SJSA1 (cell line): ENCODE measurements at places on chromosomes 5 and 9. TPM values are rescaled to one million over a fixed set of nuclear protein-coding genes. Genes with fewer than 3 reads are reported as not detected.

The C9 gene
- total RNA-seq: 0.37 TPM in 1 of 2 replicates, not detected in the other

The CCDC69 gene
- 0.03 and 0.39 TPM in 2 replicates for total RNA-seq

The IPO11 gene
- 18.2 and 32.0 TPM in 2 replicates for total RNA-seq

The TLR4 gene
- total RNA-seq: 19.5 and 27.3 TPM in 2 replicates

The TCF7 gene
- total RNA-seq: 17.8 and 33.5 TPM in 2 replicates

The CDH9 gene
- not detected in 2 replicates for total RNA-seq

The MAMDC2 gene
- total RNA-seq: not detected in 2 replicates

The IFNA17 gene
- not detected in 2 replicates for total RNA-seq

The NOXA1 gene
- total RNA-seq: not detected in 2 replicates

The COL27A1 gene
- 4.2 and 4.7 TPM in 2 replicates for total RNA-seq

The SLC6A7 gene
- not detected in 2 replicates for total RNA-seq

The PCDHGB3 gene
- 1.1 TPM in 1 of 2 replicates, not detected in the other for total RNA-seq

The FBXO10 gene
- total RNA-seq: 3.6 and 5.1 TPM in 2 replicates

The CCDC112 gene
- total RNA-seq: 11.1 and 29.8 TPM in 2 replicates

The OR5C1 gene
- total RNA-seq: not detected in 2 replicates

- DNase-seq: no peak
Observed at GRCh38 chr5:77397686-77398292, 94.3 kb downstream of the WDR41 start.

- DNase-seq: no peak
Observed at GRCh38 chr5:83145882-83146331, 68.6 kb downstream of the XRCC4 start.

- no peak for DNase-seq
Observed at GRCh38 chr5:148788636-148789035, 37.8 kb upstream of the ADRB2 start.

DNA sequence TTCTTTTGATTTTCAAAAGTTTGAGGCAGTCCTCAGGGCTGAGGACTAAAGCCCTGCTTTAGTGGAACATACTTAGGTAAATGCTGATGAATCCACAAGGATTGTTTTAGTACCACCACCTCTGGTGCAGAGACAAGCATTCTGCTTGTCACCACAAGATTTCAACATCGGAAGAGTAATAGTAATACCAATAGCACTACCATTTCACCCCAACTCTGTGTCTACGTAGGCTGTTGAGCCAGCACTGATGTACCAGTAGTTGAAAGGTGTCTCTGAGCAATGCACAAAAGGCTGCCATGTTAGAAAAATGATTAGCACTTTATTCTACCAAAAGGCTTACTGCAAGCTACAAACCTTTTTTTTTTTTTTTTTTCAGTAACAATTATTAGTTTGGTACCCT is 213.2 kb upstream of the SLC24A2 start:
- no peak for DNase-seq

GRCh38 chr5:44707721-44708120 is 101.0 kb upstream of the MRPS30 start:
- no peak for DNase-seq

DNA sequence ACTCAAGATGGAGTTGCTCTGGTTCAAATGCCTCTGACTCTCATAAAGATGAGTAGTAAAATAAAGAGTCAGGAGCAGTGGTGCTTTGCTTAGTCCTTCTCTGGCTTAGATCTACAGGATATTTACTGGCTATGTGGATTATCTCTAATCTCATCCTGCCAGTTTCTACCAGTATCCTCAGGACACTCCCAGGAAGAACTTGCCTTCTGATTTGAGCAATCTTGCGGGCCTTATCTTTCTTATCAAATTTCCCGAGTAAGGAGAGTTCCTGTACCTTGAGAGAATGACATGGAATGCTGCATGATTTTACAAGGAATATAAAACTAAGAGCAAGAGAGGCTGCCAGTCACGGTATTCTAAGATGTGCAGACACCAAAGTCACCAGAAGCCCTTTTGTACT is 364.0 kb downstream of the ARHGEF28 start:
- no peak for DNase-seq

GRCh38 chr5:40904994-40905306 is 4.3 kb upstream of the C7 start:
- DNase-seq: no peak

DNA sequence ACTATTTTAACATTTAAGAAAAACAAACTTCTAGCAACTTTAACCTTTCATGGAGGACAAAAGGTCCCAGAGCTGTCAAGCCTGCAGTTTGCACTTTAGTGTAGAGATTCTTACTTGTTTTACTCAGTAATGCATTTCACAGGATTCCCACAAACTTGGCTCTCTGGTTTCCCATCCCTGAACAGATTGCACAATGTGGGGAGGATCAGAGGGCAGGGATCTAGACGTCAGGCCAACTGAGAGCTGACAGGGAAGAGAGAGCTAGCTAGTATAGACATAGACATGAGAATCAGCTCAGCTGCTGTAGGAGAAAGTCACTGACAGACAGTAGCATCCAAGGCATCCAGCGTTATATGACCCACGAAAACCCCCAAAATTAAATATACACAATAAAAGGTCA is 20.9 kb upstream of the BNIP1 start:
- no peak for DNase-seq

- no peak for DNase-seq
Observed at GRCh38 chr5:121271546-121271945, 580.1 kb upstream of the FTMT start.

- DNase-seq: no peak
Observed at GRCh38 chr5:83590966-83591365, 119.4 kb downstream of the VCAN start.

GRCh38 chr5:61801174-61801573 is 469.1 kb downstream of the ZSWIM6 start:
- no peak for DNase-seq

GRCh38 chr5:102762095-102762534 is 7.0 kb downstream of the PAM start:
- DNase-seq: peak; percentile 62

DNA sequence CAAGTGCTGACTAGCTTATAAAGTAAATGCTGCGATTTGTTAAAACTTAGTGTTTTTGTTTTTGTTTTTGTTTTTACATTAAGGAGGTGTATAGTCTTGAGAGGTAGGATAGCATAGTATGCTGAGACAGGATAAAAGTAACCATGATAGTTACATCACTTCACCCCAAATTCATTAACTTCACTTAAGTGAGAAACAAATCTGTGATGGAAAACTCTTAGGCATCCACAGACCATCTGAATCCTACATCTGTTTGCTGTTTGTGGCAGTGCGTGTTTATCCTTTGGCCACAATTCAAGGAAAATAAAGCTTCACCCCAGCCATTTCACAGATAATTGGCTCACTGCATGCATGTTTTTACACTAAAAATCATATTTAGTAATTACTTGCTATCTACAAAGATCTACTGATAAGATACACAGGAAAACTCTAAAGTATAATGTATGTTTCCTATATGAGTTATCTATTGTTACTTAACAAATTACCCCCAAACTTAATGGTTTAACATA is 82.0 kb downstream of the ZNF622 start:
- DNase-seq: no peak

- no peak for DNase-seq
Observed at GRCh38 chr5:171023508-171023907, 161.7 kb downstream of the RANBP17 start.

DNA sequence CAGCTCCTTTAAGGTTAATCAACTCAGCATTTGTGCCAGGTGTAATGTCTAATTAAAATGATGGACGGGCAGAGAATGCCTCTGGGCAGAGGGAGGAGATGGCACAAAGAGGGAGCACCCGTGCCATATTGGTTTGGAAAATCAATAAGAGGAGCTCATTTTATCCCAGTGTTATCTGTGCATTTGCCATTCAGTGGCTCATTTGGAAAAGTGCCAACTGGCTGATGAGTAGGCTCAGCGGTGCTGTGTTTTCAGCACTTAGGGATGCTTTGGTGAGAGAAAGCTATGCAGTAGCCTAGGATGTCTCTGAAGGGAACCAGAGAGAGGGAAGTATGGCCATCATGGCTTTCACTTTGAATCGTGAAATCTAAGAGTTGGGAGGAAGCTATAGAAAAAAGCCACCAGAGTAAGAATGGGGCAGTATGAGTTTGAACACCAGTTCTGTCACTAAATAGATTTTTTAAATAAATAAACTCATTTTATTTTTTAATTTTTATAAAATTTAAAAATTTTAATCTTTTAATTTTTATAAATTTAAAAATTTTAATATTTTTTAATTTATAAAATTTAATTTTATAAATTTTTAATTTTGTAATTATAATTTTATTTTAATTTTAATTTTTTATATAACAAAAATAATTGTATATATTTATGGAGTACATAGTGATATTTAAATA is 472.8 kb downstream of the BRINP1 start:
- no peak for DNase-seq

- DNase-seq: no peak
Observed at GRCh38 chr9:120659676-120660075, 54.6 kb downstream of the MEGF9 start.

DNA sequence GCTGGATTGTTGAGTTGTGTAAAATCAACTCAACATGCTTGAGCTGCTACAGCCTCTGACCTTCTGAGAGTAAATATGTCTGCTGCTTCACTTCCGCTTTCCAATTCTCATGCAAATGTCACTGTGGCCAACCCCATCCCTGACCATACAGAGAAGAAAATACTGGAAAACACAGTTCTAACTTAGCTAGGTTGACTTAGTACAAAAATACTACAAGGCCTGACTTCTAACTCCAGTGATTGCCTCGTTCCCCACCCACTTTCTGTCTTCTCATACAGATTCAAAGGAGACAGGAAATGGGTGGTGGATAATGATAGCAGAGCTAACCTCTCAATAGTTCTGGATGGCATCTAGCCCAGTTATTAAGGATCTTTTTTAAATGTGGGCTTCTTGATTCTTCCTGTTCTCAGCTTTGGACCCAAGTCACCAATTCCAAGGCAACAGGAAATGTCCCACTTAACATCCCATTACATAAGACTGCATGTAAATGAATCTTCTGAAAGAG is 226.6 kb upstream of the SLC24A2 start:
- DNase-seq: no peak

DNA sequence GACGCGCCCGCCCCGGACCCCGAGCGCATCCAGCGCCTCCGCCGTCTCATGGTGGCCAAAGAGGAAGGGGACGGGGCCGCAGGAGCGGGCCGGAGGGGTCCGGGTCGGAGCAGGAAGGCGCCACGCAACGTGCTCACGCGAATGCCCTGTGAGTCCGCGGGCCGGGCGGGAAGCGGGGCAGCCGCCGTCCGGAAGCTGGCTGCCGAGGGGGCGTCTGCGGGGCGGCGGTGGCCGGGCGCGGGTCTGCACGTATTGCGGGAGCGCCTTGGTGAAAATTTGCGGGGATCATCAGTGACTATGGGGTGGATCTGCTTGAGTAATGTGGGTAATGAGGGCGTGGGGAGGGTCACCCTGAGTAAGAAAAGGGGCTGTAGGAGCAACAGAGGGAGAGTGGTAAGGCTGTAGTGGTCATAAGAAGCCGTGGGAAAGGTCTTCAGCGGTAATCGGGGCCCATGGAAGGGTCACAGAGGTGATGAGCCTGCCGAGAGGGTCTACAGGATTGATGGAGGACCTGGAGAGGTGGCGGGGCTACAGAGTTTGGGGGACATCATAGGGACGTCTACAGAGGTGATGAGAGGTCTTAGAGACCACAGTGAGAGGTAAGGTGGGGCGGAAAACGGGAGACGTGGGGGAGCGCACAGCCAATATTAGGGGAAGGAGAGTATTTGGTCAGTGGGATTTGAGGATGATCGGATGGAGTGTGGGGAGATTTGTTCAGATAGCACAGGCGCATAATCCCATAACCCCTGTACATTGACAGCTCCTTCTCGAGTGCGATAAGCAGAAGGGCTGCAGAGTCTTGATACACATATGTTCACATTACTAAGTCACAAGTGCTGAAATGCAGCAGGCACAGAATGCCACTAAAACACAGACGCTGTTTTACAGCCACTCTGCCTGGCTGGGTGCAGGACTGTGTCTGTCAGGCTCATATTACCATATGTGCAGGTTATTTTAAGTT is 819 bp downstream of the LSM11 start:
- DNase-seq: peak; percentile 44

GRCh38 chr5:180618829-180619562 is 27.7 kb upstream of the SCGB3A1 start:
- DNase-seq: peak; percentile 27
